ENCODE measurements at places on chromosomes 12 and 14.
A peak's percentile ranks its signal among the peaks of the same experiment; 100 is the strongest.

DNA sequence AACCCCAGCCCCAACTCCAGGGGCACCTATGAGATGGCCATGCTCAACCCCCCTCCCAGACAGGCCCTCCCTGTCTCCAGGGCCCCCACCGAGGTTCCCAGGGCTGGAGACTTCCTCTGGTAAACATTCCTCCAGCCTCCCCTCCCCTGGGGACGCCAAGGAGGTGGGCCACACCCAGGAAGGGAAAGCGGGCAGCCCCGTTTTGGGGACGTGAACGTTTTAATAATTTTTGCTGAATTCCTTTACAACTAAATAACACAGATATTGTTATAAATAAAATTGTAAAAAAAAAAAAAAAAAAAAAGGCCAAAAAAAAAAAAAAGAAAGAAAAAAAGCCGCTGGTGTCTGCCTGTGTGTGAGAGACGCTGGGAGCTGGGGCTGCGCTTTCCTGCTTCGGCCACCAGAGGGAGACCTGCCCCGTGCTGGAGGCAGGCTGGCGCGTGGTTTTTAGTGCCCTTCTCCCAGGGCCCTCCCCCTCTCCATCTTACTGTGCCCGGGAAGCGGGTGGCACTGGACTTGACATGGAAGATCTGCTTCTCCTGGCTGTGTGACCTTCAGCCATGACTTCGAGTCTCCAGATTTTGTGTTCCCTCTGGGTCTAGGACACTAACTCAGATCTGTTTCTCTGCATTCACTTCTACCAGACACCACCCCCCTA is 3.4 kb upstream of the NXPH4 start:
- DNase-seq = peak; percentile 36

DNA sequence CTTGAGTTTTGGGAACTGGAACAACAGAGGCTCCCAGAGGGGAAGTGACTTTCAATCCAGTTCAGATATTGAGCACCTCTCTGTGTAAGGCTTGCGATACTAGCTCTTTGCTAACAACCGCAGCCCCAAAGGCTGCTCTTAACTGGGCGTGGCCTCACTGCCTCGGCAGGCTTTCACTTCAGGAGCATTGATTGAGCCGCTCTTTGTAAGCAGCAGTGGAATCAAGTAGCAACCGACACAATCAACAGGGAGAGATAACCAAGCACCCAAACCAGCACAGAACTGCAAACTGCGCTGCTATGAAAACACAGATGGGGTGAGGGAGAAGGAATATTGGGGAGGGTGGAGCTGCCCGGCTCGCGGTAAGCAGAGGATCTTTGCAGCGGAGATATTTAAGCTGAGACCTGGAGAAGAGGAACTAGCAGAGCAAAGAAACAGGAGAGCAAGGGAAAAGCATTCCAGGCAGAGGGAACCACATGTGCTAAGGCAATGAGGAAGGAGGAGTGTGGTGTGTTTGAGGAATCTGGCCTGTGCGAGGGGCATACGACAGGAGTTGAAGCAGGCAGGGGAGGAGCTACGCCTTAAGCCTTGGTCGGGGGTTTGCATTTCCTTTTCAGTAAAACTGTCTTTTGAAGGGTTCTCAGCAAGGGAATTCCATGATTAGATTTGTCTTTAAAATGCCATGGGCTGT is 17.3 kb upstream of the YY1 start:
- peak; percentile 15 for DNase-seq

DNA sequence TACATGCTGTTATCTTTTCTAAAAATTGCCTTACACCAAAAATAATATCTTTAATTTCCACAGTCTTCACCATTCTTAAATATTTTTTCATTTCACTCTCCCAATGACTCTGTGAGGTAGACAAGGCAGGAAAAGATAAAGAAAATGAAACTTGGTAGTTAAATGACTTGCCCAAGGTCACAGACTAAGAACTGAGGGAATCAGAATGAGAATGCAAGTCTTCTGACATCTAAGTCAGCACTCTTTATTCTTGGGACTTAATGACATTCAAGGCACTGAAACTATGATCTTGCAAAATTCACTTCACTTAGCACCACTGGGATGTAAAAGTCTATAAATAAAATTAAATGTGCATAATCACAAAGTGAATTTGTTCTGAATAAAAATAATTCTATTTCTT is 104.5 kb downstream of the SLC2A13 start:
- no peak for DNase-seq

- DNase-seq = no peak
Measured at GRCh38 chr14:49984424-49984823, 91.5 kb downstream of the ARF6 start.

GRCh38 chr12:99043319-99043914 is 398.3 kb downstream of the APAF1 start:
- no peak for DNase-seq

- no peak for DNase-seq
Measured at GRCh38 chr12:123078120-123078465, 72.8 kb downstream of the PITPNM2 start.

GRCh38 chr12:32454075-32454474 is 54.7 kb downstream of the FGD4 start:
- DNase-seq = no peak

DNA sequence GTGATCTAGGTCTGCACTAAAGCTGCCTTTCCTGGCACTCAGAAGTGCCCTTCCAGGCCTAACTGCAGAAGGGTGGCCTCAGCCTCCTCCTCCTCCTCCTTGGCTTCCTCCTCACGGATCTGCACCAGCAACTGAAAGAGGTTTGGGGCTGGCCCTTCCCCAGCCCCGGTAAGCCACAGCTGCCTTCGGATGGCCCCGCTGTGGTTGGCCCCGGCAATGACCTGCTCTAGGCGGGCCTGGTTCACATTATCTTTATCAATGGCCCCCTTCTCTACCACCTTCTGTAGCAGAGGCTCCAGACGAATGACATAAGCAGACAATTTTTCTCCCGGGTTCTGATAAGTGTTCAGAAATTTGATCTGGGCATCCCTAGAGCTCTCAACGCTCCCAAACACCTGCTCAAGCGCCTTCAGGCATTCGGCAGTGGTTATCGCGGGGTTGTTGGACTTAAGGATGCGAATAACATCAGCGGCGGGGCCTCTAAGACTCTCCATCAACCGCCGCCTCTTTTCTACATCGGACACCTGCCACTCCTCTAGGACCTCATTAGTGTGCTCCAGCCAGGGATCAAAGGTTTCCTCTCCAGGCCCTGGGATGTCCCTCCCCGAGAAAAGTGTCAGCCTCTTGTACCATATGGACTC is 1.5 kb downstream of the PNMA1 start:
- peak; percentile 87 for DNase-seq

- DNase-seq = no peak
Measured at GRCh38 chr12:14260011-14260993, 105.2 kb upstream of the ATF7IP start.

DNA sequence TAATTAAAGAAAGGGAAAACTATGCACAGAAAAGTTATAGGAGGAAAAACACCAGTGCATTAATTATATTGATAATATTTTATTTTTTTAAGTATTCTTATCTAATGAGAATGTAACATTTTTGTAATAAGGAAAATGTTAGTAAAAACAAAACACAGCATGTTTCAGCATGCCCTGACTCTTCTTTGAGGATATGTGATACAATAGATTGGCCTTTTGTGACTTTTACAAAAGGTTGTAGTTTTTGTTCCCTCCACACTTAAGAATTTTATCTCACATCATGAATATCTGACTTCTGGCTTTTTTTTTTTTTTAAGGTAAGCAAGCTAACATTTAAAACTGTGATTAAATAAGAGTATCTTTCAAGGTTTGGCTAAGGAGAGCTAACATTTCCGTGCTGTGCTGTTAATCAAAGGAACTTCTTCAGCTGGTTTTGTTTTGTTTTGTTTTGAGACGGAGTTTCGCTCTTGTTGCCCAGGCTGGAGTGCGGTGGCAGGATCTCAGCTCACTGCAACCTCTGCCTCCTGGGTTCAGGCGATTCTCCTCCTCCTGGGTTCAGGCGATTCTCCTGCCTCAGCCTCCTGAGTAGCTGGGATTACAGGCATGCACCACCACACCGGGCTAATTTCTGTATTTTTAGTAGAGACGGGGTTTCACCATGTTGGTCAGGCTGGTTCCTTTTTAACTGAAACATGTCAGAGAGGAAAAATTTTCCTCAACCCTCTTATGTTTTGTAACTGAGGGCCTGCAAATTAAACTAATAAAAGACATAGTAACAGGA is 30.8 kb upstream of the RESF1 start:
- no peak for DNase-seq

DNA sequence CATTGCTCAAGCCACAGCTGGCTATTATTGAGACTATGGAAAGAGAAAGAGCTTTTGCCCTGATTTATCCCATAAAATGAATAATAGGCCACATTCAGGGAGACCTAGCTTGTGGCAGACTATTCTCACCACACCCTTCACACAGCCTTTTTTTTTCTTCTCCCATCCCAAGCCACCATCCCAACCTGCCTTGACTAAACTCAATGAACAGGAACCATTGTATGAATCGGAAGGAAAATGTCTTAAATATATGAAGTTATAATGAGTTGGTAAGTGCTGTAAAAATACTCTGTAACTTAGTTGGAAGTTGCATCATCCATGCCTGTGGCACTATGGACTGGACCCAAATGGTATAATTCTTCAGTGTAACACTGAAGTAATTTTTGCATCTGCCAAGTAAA is 338.4 kb downstream of the RAD51B start:
- DNase-seq = no peak

DNA sequence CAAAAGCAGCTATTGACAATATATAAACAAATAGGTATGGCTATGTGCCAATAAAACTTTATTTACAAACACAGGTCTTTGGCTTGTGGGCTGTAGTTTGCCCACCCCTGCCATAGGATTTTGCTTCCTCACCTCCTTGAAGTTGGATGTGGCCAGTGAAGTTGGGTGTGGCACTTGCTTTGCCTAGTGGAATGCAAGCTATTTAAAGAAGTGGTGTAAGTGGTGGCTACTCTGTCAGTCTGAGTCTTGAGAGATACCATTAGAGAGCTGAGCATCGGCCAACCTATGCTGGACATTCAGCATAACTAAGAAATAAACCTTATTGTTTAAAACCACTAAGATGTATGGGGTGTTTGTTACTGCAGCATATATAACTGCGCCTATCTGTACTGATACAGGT is 321.3 kb downstream of the RGS6 start:
- DNase-seq = no peak

- DNase-seq = no peak
Measured at GRCh38 chr12:20006871-20007730, 361.2 kb upstream of the PDE3A start.

DNA sequence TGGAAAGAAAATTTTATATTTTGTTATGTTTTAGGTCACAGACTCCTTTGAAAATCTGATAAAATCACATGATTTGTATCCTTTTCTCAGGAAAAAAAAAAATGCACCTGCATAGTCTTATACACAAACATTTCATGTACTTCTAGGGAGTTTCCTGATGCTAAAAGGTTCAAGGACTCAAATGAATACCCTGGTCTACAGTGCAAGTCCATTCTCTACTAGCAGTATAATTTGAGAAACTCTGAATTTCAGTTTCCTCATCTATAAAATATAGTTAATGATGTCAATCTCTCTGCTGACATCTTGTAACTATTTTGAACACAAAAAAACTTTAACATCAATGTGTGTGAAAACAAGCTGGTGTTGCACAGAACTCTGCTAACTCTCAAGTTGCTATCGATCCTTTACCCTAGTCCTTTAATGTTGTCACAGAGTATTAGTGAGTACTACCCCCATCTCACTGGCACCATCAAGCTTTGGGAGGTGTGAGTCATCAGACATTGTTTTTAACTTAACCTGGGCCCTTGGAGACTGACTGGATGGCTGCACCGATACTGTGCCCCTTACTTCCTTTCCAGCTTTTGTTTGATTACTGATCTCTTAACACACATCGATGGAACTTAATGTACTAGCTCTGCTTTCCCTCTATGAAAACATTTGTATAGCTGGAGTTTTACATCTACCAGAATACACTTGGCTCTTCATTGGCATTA is 251.9 kb upstream of the SOX5 start:
- no peak for DNase-seq

DNA sequence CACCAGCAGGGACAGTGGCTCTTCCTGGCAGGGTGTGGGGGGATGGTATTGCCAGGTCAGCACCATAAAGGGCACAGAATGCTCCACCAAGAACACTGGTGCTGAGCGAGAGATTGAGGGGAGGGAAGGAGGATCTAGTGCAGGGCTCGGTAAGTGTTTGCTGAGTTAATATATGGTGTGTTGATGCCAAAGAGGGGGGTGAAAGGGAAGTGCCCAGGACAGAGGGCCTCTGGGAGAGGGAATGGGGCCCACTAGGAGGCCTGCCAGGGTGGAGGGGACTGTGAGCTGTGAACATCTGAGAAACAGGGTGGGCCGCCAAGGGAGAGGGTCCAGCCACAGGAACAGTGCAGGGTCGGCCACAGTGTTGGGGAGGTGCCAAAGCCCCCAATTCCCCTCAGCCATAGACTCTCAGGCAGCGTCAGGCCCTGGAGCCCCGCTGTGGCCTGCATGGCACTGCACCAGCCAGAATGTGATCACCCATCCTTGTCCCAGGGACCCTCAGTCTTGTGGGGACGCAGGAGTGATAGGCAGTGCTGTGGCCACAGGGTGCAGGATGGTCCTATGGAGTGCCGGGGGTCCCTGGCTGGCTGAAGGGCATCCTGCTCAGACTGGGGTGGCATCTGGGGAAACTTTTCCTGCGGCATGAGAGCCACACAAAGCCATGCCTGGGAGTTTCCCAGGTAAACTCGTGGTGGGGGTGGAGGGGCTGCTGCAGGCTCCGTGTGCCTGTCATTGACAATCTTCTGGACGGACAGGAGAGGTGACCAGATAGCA is 11.9 kb downstream of the RIN3 start:
- DNase-seq = no peak

- no peak for DNase-seq
Measured at GRCh38 chr14:64421166-64421565, 33.0 kb downstream of the MTHFD1 start.

DNA sequence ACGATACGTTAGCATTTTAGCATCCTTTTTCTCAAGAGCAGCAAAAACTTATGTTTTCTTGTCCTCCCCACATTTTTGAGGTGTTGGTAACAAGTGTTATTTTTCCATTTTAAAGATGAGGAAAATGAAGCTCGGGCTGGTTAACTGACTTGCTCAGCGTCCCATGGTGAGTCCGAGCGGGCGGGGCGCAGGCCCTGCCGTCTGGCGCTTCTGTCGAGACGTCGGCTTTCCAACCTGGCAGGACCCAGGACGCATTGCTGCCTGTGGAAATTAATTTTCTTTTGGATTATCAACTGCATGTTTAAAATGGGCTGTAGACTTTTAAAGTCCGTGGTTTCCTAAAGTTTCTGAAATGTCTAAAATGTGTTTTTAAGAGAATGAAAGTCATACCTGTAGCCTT is 30.4 kb downstream of the XRCC3 start:
- DNase-seq = no peak

- DNase-seq = no peak
Measured at GRCh38 chr12:62361048-62361447, 100.8 kb downstream of the USP15 start.

Data from NCI-H187 treated with DMSO at 0.1 percent for 48 hours (cell line).